ENCODE measurements at places on chromosomes 11 and 22.

- DNase-seq = no peak
These were observed 1.6 kb upstream of the TH start for GRCh38 chr11:2173150-2173693.

- peak; percentile 38 for DNase-seq
These were observed at the start of gene ENDOD1 for GRCh38 chr11:95089620-95090542. ENDOD1 (plus strand) TSS chr11:95089846; CDS start chr11:95089928, 82 bp downstream.

- no peak for DNase-seq
These were observed 179.6 kb downstream of the CTTN start for GRCh38 chr11:70577948-70578347.

DNA sequence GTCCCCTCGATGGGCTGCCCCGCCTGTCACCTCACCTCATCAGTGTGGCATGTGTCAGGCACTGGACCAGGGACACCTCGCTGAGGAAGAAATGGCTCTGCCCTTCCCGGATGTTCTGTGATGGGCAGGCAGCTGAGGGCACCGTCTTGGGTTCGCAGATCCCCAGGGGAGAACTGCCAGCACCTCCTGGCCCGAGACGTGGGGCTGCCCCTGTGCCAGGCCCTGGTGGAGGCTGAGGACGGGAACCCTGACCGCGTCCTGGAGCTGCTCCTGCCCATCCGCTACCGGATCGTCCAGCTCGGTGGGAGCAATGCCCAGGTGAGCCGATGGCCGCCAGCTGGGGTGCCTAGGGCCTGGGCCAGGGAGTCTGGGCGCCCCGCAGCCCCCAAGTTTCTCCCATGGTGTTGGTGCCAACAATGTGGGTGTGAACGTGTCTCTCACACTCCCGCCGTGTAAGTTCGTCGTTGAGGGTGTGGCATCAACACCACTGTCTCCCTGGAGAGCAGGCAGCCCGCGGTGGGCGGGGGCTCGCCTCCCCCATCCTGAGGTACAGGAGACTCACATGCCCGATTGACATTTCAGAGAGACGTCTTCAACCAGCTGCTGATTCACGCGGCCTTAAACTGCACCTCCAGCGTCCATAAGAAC is 7.3 kb upstream of the GTSE1 start:
- DNase-seq = no peak

GRCh38 chr11:1449490-1450243 is 36.9 kb downstream of the MOB2 start:
- DNase-seq = no peak

DNA sequence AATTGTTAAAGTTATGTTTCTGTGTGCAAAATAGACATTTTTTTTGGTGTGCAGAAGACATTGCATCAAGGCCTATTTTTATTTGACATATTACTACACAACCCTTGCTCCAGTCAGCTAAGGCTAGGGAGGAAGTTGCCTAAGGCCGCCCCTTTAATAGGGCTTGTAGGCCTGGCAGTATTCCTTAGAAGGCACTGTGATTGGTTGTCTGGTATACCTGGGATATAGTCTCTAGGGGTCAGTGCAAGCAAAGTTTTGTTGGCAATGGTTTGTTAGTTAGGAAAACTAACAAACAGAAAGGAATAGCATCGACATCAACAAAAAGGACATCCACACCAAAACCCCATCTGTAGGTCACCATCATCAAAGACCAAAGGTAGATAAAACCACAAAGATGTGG is 16.9 kb downstream of the CCDC15 start:
- DNase-seq = no peak

Measured in DMS153 (cell line).